ENCODE measurements at places on chromosomes 1 and 21.
A peak's percentile ranks its signal among the peaks of the same experiment; 100 is the strongest.

- no peak overlapping the region for H3K27ac ChIP-seq
- no peak overlapping the region for H3K4me3 ChIP-seq
- peaks cover 16% of the 10 kb centered on the region for H3K27me3 ChIP-seq
These were observed 224.7 kb upstream of the GJB5 start for GRCh38 chr1:34529935-34530859.

DNA sequence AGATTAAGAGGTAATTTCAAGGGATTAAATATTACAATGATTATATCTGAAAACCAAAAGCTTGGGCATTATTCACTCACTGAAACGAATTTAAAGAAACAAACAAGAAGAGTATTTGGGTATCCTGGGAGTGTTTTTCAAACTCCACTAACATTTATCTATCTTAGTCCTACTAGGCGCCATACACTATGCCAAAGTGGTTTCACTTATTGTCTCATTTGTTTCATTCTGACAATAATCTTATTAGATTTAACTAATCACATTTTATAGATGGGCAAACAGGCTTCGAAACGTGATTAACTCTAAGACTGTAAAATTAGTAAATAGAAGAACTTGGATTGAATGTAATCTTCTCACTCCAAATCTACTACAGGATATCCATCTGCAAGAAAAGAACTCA is 25.4 kb downstream of the ASH1L start:
- peaks cover 61% of the 10 kb centered on the region for H3K4me1 ChIP-seq
- DNase-seq: no peak
- H3K27ac ChIP-seq: peak overlapping the region; percentile 19
- H3K27me3 ChIP-seq: no peaks in the 10 kb centered on the region
- H3K36me3 ChIP-seq: peaks cover 5% of the 10 kb centered on the region

DNA sequence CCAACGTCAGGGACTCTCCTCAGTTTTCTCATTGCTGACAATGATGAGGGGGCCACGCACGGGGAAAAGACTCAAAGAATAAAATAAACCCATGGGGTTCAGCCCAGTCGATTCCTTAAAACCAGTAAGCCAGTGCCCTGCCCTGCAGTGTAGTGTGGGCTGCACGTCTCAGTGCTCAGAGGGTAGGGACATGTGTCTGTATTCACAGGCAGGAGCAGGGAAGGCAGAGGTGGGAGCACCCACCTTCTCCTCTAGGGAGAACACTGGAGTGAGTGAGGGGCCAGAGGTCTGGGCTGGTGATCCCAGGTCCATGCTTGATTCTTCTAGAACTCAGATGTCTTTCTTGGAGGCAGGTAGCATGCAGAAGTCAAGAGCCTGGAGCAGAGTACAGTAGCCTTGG is 303.6 kb downstream of the MATN1 start:
- H3K27ac ChIP-seq: no peak overlapping the region
- no peaks in the 10 kb centered on the region for H3K4me1 ChIP-seq
- peaks cover 15% of the 10 kb centered on the region for H3K27me3 ChIP-seq
- no peak overlapping the region for H3K4me3 ChIP-seq

GRCh38 chr1:162632698-162633080 is 425 bp downstream of the DDR2 start:
- H3K36me3 ChIP-seq: no peaks in the 10 kb centered on the region
- peak overlapping the region; percentile 50 for H3K4me3 ChIP-seq
- no peak for DNase-seq
- H3K4me1 ChIP-seq: peaks cover 6% of the 10 kb centered on the region

DNA sequence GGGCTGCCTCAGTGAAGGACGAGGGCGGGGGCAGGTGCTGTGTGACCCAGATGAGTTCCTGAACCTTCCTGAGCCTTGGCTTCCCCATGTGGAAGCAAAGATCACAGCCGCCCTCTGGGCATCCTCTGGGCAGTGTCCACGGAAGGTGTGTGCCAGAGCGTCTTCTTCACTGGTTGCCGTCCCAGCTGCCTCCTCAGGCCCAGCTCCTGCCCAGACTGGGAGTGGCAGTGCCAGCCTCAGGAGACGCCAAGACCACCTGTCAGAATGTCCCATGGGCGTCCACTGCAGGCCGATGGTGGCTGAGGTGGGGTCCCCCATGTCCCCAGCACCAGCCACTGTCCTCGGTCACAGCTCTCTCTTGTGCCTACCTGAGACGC is 10.2 kb downstream of the ARHGEF16 start:
- H3K27me3 ChIP-seq: no peaks in the 10 kb centered on the region
- no peaks in the 10 kb centered on the region for H3K4me1 ChIP-seq
- DNase-seq: peak; percentile 36
- H3K36me3 ChIP-seq: no peaks in the 10 kb centered on the region
- H3K4me3 ChIP-seq: no peak overlapping the region

Measured in lower lobe of right lung (tissue), 2 donors.